ENCODE measurements at places on chromosomes 1 and 21. TPM values are rescaled to one million over a fixed set of nuclear protein-coding genes. Genes with fewer than 3 reads are reported as not detected.
A peak's percentile ranks its signal among the peaks of the same experiment; 100 is the strongest.

DNA sequence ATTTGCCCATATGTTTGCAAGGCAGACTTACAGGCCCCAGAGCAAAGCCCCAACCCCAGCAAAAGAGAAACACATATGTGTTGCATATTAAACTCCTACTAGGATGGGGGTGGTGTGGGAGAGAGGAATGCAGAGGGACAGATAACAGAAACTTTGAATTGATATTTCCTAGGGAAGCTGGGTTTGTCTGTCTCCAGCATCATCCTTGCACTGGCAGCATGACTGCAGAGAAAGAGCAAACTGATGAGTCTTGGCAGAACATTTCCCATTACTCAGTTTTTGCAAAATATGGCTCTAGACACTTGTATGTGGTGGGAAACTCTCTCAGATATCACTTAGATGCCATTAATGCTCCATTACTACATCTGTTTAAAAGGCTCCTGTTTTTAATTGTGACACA is 43.8 kb upstream of the MARK1 start:
- H3K27me3 ChIP-seq: no peaks in the 10 kb centered on the region
- no peak for DNase-seq
- no peak overlapping the region for H3K27ac ChIP-seq

GRCh38 chr21:33231526-33231925 is 1.8 kb downstream of the IFNAR2 start:
- peak overlapping the region; percentile 33 for H3K27ac ChIP-seq
- H3K4me1 ChIP-seq: peaks cover 43% of the 10 kb centered on the region
- H3K4me3 ChIP-seq: peak overlapping the region; percentile 89
- no peaks in the 10 kb centered on the region for H3K27me3 ChIP-seq
- DNase-seq: no peak

DNA sequence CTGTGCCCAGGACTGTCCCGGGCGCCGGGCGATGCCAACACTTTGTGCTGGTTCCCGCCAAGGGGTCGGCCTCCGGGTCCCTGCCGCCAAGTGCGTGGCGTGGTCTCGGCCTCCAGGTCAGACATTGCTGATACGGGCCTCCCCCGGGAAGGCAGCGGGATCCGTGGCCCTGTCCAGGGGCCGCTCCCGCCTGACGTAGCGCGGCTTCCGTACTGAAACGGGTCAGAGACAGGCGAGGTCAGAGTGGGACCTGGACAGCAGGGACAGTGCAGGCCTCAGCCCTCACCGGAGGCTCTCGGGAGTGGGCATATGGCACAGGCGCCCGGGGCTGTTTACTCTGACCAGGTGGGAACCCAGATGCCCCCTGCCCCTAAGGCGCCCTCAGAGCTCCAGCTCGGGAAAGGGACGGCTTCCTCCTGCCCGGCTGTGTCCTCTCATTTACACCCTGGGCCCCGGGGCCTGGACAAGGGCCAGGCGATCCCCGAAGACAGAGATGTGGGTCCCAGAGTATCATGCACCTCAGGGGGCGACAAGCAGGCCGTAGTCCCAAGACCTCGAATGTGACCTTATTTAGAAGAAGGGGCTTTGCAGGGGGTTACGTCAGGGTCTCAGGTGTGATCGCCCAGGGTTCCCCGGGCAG is 8.8 kb upstream of the RNF223 start:
- H3K27me3 ChIP-seq: no peaks in the 10 kb centered on the region
- H3K4me1 ChIP-seq: peaks cover 2% of the 10 kb centered on the region
- DNase-seq: no peak

PTPN22 gene
- 45.9 TPM for total RNA-seq
